Activated CD8-positive, alpha-beta memory T cell treated with anti-CD3 and anti-CD28 coated beads for 4 hours (primary cell): ENCODE measurements at places on chromosomes 12 and 14.
A peak's percentile ranks its signal among the peaks of the same experiment; 100 is the strongest.

GRCh38 chr14:50109342-50109741 lies 7.0 kb downstream of the VCPKMT start:
- no peak for DNase-seq

DNA sequence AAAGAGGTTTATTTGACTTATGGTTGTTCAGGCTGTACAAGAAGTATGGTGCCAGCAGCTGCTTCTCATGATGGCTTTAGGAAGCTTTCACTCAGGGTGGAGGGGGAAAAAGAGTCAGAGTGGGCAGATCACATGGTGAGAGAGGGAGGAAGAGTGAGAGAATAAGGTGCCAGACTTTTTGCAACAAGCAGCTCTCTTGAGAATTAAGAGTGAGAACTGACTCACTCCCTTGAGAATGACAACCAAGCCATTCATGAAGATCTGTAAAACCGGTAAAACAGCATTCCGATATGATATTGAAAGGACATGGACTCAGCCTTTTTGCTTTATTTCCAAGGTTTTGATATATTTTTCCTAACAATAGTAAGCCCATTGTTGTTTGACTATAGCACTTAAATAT lies 501.2 kb downstream of the GALC start:
- no peak for DNase-seq

DNA sequence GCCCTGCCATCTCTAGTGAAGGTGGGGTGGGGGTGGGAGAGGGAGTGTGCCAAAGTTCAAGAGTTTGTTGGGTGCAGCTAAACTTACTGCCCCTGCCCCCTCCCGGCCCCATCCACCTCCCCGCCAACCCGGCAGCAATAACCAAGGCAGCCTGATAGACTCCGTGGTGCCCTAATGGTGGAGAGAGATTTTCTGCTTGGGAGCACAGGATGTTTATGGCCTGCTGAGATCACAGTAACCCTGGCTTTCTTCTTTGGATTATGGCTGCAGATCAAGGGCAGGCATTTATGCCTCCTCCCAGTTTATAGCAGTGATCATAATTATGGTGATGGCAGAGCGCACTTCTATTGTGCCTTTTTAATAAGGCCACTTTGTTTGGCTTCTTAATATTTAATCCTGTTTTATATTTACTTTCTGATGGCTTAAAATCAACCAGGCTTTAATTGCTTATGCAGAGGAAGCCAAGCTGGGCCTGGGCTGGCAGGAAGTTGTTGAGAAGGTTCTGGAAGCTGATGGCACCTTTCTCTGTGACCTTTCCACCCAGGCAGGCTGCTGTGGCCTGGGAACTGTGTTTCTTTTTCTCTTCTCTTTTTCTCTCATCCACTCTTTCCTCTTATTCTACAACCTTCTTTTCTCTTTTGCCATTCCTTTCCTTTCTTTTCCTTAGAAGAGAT lies 256.8 kb upstream of the FKBP4 start:
- no peak for DNase-seq

DNA sequence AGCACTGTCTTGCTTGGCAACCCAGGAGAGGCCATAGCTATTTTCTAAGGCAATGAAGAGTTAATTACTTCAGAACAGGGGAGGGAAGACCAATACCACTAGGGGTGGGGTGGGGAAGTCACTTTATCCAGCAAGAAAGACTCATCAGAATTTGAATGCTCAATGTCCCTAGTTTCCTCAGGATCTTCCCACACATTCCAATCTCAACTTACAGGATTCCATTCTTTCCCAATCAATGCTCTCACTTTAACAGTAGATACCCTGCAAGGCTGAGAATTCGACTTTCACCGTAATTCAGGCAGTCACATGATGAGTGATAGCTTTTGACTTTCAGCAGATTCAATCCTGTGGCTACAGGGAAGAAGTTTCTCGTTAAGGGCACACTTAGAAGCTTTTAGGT lies 526.6 kb upstream of the SEL1L start:
- no peak for DNase-seq

DNA sequence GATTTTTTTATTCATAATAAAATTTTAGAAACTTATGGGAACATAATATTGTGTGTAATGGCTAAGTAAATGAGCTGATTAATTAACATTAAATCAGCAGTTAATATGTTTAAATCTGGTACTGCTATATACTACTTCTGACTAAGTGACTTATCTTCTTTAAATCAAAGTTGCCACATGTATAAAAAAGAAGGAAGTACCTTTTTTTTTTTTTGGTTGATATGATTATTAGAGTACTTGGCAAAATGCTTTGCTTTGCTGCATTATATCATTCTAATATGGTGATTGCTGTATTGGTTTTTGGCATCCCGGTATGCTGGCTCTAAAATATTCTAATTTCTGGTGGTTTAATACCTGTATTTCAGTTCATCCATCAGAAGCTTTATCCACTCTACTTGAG lies 319.1 kb upstream of the RGS6 start:
- DNase-seq, result no peak

DNA sequence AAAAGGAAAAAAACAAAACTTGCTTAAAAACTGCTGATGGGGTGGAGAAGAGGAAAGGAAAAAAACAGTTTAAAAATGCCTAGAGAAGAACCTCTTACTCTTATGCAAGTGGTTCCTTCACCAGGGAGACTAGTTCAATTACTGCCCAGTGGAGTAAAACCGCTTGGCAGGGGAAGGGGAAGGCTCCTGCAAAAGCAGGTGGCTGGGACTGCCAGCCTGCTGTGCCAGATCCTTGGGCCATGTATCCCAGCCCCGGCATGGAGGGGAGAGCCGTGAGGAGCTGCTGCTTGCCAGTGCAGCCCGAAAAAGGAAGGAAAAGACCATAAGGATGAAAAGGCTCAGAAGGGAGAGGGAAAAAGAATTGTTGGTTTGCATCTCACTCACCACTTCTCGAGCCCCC lies 123.0 kb downstream of the FSCB start:
- no peak for DNase-seq

DNA sequence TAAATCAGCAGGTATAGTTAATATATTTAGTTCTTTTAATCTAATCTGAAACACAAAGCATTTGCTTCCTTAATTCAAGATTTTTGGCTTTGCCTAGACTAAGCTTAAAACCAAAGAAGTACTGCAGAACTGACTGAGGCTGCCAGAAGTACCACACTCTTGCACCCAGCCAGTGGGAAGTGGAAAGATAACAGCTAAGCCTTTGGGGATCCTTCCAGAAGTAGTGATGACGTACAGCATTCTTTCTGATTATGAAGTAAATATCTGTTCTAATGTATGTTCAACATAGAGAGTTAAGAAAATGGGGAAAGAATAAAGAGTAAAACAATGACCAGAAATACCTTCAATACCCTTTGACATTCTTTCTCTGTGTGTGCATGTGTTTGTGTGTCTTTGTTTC lies 19.3 kb downstream of the NTF3 start:
- no peak for DNase-seq

GRCh38 chr14:75539561-75540478 lies 17.6 kb downstream of the BATF start:
- peak; percentile 17 for DNase-seq

DNA sequence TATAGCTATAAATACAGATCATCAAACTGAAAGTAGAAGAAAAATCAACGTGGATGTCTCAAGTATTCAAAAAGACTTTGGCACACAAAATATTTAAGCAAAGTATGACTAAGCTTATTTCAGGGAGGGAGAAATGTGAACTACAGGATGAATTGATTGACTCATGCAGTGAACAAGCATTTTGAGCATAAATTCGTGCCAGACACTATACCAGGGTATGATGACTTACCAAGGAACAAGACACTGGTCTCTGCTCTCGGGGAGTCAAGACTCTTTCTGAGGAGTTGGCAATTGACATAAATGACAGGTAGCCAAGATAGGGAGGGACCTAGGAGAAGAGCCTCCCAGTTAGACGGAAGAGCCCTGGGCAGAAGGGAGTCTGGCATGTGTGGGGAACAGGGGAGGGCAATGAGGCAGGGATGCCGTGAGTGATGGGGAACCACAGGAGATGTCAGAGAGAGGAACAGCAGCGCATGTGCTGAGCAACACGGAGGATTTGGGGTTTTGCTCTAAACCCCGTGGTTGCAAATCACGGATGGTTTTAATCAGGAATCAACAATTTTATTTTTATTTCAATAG lies 115.2 kb downstream of the TMEM132D start:
- DNase-seq, result no peak

DNA sequence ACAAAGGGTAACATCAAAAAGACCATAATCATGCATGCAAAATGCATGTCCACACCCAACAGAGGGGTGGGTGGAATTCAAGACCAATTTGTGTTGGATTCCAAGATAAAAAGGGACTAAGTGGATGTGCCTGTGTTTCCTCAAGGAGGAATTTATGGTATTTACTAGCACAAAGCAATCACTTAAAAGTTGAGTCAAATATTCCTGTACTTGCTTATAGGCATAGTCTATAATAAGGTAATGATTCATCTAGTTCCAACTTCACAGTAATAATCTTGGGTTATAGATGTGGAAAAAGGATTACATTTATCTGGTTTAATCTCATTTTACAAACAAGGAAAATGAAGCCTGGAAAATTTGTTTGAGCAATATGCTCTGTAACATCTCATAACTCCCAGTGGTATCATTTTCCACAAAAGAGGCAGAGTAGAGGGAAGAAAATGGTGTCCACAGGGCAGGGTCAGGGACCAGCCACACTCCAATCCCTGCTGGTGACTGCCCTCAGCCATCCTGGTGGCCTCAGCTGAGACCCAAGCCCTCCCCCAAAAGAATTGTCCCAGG lies 80.8 kb upstream of the REP15 start:
- no peak for DNase-seq

DNA sequence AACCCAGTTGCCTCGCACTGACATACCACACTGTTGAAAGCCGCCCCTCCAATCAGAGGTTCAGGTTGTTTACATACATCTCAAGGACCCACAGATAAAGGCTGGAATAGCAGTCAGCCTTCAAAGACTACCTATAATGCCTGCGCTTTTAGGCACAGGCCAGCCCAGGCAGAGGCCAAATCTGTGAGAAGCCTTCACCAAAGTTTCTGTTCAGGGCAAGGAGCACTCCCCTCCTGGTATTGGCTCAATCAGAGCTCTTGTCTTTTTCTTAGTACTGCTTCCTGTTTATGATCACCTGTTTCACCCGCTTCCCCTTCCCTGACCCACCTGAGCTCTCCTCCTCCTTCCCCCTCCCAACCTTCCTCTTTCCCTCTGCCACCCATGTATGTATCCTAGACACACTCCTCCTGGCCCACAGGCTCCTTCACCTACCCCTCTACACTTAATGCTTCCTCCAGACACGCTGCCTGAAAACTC lies 34.8 kb downstream of the DUSP16 start:
- DNase-seq, result no peak

GRCh38 chr12:102421802-102422583 lies 58.4 kb downstream of the IGF1 start:
- no peak for DNase-seq

DNA sequence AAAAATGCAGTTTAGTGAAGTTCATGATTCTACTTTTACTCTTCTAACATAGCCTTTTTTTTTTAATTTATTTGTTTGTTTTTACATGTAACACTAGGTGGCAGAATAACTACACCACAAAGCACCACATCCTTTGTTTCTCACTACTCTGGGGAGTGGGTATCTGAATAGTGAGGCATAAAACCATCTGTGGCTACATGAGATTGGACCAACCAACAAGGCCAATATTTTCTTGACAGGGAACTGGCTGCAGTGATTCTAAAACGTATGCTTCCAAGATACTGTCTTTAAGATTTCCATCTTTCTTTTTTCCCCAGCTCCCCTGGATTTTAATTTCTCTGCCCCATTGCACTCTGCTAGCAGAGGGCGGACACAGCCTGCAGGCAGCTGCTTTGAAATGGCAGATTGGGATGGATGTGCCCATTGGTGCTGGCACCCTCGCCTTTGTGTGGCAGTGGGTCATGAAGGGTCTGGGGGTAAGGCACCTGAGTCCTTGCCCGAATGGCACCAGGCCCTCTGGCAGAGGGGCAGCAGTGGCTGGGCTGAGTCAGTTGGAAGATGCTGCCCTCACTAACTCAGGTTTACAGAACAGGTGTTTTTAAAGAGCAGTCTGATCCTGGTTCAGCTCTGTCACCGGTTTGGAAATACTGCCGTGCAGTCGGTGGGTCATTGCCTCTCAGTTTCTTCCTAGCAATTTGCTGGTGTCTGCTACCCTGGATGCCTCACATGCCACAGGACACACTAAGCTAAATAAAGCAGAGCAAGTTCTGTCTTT lies 429.1 kb downstream of the RAD51B start:
- no peak for DNase-seq
